CD4-positive, alpha-beta memory T cell (primary cell): ENCODE measurements at places on chromosomes 5 and 9. TPM values are rescaled to one million over a fixed set of nuclear protein-coding genes. Genes with fewer than 3 reads are reported as not detected.

The EIF4E1B gene
- not detected for total RNA-seq

The ADAMTS12 gene
- 0.17 TPM for total RNA-seq

The PCDHA11 gene
- total RNA-seq = not detected

The CSF2 gene
- not detected for total RNA-seq
